ENCODE measurements at places on chromosomes 16 and 17. TPM values are rescaled to one million over a fixed set of nuclear protein-coding genes. Genes with fewer than 3 reads are reported as not detected.

The CA7 gene
- not detected for total RNA-seq

The NKD1 gene
- total RNA-seq: 14.2 TPM

The CMTM1 gene
- 6.0 TPM for total RNA-seq

The PLCG2 gene
- 0.36 TPM for total RNA-seq

The SPATA32 gene
- total RNA-seq: not detected

The KRTAP4-9 gene
- not detected for total RNA-seq

The METTL16 gene
- total RNA-seq: 23.3 TPM

The SUZ12 gene
- total RNA-seq: 24.4 TPM

The ZP2 gene
- total RNA-seq: not detected

- DNase-seq: no peak
Observed at GRCh38 chr16:53803451-53803850, 99.5 kb downstream of the FTO start.

DNA sequence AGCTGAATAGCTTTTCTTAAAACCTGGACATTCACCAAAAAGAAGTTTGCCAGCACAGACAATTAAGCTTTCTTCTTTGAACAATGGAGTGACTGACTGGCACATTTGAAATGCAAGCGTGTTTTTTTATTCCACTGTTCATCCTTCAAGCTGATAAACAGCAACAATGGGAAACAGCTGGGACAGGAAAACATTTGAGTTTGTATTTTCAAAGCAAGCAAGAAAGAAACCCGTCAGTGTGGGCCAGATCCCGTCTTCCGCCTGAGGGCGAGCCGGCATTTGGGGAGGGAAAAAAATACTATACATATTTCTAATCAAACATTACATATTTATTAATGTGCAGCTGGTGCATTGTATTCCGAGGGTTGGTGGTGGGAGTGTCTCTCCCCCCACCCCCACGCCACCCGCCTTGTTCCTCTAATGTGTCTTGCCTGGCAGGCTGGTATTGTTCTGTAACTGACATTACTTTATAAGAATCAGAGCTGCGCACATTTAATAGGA, 94.3 kb downstream of the CYLD start:
- DNase-seq: no peak

- peak; percentile 37 for DNase-seq
Observed at GRCh38 chr17:45262516-45263476, 902 bp upstream of the SPATA32 start.

DNA sequence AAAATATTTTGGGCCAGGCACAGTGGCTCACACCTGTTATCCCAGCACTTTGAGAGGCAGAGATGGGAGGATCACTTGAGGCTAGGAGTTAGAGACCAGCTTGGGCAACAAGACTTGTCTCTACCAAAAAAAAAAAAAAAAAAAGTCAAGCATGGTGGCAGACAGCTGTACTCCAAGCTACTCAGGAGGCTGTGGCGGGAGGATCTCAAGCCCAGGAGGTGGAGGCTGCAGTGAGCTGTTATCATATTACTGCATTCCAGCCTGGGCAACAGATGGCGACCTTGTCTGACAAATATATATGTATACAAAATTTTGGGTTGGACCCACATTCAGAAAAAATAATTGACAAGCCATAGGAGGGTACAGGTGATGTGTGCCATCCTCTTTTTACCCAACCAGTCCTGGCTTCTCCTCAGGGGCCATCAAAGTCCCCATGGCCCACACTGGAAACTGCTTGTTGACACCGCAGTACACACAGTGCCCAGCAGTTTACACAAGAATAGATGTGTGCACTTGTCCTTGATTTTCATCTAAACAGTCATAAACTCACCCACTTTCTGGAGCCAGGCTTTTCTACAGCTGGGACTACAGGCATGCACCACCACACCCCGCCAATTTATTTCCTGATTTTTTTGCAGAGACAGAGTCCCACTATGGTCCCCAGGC, 1.7 kb downstream of the CES2 start:
- DNase-seq: no peak

- DNase-seq: no peak
Observed at GRCh38 chr16:11966173-11966572, 1.2 kb downstream of the TNFRSF17 start.

- peak; percentile 28 for DNase-seq
Observed at GRCh38 chr17:38584350-38584925, 21.3 kb downstream of the SRCIN1 start.

DNA sequence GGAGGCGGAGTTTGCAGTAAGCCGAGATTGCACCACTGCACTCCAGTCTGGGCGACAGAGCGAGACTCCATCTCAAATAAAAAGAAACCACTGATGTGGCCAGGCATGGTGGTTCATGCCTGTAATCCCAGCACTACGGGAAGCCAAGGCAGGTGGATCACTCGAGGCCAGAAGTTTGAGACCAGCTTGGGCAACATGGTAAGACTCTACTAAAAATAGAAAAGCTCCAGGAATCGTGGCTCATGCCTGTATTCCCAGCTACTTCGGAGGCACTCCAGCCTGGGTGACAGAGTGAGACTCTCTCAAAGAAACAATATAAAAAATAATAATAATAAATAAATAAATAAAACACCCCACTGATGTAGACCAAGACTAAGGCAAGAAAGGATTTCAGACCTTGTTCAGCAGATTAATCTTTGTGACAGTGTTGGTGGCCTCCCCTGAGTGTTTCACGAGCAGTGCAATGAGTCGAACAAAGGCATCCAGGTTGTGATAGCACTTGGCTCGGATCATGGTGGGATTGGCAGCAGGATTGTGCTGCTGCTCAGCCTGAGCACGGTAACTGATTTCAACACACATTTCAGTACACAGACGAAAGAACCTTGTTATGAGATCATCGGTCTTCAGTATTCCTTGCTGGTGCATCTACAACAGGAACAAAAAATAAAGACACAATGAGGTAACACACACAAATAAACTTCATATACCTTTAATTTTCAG, 18.6 kb downstream of the SETD6 start:
- no peak for DNase-seq

DNA sequence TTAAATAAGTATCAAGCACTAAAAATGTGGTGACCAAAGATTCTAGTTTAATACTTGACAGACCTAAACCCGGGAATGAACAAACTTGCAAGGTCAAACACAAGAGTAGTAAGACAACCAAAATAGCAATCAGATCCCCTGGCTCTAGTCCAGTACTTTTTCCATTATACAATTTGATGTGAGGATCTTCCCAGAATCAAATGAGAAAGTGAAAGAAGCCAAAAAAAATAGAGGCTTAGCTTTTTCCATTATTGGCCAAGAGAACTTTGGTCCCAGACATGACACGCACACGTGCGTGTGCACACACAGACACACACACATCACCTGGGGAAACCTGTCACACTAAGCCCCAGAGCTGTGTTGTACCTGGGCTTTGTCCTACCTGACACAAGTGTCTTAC, 300.6 kb upstream of the CDH5 start:
- peak; percentile 25 for DNase-seq

- no peak for DNase-seq
Observed at GRCh38 chr17:33113991-33114370, 122.3 kb downstream of the SPACA3 start.

DNA sequence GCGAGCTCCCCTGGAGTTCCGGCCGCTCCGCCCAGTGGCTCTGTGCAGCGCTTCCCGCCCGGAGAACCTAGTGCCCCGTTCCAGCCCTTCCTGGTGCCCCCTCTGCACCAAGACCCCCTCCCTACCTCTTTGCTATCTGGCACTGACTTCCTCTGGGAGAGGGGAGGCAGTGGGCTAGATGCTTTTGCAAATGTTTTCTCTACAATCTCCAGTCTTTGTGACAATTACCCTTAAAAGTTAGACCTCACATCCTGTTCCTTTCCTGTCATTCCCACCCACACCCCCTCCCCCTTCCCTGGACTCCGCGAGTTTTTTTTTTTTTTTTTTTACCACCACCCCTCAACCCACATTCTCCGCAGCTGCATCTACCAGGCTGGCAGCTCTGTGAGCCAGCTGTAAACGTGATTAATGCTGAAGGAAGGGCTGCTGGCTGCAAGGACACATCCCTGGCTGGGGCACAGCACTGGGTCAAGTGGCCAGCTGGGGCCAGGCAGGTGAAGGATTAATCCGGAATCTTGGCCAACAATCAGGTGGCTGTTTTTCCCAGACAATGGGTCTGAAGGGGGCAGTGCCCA, 101.5 kb downstream of the MGAT5B start:
- DNase-seq: peak; percentile 33

DNA sequence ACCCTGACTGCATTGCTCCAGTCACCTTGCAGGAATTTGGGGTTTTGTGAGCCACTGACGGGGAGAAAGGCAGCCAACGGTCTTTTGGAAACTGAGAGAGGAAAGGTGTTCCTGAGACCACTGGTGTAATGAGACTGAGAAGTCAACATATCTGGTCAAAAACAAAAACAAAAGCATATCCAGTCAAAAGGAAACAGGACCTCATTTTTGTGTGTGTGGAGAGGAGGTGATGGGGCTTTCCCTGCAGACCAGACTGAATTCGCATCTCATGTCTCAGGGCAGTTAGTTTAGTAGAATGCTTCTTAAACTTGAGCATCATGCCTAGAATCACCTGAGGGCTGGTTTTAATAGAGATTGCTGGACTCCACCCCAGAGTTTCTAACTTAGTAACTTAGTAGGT, 198.4 kb downstream of the COPRS start:
- DNase-seq: no peak

DNA sequence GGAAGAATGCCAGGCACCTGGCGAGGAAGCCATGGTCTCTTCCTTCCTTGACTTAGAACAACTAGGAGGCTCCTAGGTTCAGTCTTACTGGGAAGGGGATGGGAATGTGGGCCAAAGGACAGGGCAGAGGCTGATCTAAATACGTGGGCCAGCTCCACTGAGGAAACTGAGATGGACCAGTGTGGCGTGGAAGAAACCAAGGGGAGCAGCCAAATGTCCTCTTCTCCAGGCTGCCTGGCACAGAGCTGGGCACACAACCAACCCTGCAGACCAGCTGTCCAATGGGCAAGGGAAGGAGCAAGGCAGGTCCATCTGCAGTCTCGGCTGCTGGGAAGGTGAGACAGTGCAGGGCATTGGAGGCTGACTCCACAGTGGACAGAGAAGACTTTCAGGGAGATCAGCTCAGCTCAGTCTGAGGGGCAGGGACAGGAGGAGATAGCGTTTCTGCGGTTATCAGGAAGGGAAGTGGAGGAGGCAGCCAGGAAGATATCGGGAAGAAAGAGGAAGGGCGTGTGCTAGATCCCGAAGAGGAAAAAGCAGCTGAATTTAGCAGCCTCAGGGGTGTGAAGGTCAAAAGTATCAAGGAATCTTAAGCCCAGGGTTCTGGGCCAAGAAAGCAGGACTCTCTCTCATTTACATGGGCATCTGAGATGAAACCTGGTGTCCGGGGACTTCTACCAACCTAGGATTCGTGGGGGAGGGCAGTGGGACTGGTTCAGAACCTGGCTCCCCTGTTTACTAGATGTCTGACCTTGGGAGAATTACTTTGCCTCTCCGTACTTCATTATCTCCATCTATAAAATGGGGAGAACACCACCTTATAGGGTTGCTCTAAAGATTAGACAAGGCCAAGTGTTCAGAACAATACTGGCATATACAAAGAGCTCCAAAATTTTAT, 1.8 kb downstream of the KIFC3 start:
- DNase-seq: peak; percentile 63

DNA sequence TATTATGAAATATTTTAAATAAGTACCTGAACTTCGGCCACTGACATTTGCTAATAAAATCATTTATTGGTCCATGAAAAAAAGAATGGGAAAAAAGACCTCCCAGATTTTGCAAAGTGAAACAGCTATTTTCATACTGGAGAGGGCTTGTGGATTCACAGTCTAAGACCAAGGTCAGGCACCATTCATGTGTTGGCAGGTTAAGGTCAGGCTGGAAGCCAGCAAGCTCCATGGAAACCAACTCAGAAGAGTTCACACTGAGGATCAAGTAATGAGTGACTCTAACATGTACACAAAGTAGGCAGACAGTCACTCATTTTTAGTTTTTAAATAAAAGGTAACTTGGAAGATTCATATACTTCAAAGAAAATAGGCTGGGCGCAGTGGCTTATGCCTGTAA, 3.4 kb downstream of the DNAJA2 start:
- no peak for DNase-seq

DNA sequence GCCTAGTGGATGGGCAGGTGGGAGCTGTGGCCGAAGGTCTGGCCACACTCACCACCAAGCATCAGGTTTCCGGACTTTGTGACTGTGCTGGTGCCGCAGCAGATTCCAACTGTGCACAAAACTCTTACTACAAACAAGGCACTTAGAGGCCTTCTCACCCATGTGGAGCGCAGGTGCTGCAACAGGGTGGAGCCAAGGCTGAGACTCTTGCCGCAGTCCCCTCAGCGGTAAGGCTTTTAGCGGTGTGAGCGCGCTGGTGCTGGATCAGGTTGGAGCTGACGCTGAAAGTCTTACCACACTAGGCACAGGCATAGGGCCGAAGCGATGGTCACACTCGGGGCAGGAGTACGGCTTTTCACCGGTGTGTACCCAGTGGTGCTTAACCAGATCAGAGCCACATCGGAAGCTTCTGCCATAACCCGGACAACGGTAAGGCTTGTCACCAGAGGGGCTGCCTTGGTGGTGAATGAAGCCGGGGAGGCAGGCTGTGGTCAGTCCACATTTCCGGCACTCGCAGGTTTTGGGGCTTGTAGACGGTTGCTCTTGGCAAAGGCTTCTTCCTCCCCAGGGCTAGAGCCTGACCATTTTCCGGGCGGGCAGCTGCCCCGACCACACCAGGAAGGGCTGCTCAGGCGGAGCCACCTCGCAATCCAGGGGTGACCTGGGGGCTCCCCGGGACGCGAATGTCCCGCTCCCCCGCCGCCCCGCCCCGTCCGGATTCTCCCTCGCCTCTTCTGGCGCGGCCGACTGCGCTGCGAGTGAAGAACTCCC, 1.0 kb upstream of the ARMC5 start:
- peak; percentile 78 for DNase-seq

DNA sequence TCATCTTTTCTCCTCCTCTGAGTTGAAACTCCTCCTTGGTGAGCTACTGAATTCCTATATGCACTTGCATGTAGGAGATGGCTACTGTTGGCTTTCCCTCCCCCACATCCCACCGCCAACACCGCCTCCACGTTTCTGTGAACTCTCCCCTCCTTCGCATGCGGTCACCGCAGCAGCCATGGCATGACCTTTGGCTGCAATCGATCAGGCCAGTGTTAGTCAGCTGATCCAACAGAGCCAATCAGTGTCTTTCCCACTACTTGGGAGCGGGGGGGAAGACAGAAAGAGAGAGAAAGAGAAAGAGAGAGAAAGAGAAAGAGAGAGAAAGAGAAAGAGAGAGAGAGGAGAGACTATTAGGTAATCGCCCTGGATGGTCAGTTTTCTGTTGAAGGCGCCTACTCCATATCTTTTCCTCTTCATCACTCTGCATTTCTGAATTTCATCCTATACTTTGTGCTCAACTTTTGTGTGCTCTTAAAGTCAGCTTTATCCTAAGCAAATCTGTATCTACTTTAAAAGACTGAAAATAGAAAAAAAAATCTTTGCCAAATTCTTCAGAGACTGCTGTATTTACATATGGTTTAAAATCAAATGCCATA, 22.7 kb downstream of the ASGR1 start:
- no peak for DNase-seq

- DNase-seq: no peak
Observed at GRCh38 chr17:77359236-77359635, 218.5 kb downstream of the SEC14L1 start.

- peak; percentile 85 for DNase-seq
Observed at GRCh38 chr16:87431926-87432325, 39.8 kb downstream of the MAP1LC3B start.

GRCh38 chr17:11848330-11848729, 148.9 kb downstream of the ZNF18 start:
- DNase-seq: no peak
